Stimulated activated CD4-positive, alpha-beta T cell treated with anti-CD3 and anti-CD28 coated beads, Interleukin-1b, Interleukin-23, amount 100 ng/mL, for 48 hours (primary cell): ENCODE measurements at places on chromosomes 5 and 9.

DNA sequence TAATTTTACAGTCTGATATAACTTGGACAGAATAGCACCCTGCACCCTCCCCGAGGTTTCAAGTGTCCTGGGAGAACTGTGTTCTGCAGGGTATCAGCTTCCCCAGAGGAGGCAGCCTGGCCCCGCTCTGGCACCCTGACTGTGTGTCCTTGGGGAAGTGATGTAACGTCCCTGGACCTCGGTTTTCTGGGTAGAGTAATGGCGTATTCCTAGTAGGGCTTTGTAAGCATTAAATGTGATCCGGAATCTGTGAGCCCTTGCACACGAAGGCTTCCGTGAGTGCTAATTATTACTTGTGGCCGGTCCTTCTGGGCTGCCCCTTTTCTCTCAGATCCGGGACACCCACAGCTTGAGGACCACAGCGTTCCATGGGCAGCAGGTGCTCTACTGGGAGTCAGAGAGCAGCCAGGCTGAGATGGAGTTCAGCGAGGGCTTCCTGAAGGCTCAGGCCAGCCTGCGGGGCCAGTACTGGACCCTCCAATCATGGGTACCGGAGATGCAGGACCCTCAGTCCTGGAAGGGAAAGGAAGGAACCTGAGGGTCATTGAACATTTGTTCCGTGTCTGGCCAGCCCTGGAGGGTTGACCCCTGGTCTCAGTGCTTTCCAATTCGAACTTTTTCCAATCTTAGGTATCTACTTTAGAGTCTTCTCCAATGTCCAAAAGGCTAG, 1.0 kb upstream of the CACFD1 start:
- no peak for DNase-seq

GRCh38 chr5:26329562-26330189, 708.7 kb downstream of the CDH9 start:
- no peak for DNase-seq

GRCh38 chr5:23977365-23977764, 470.0 kb downstream of the PRDM9 start:
- DNase-seq = no peak

GRCh38 chr5:71836559-71837112, 117.6 kb downstream of the CARTPT start:
- no peak for DNase-seq

DNA sequence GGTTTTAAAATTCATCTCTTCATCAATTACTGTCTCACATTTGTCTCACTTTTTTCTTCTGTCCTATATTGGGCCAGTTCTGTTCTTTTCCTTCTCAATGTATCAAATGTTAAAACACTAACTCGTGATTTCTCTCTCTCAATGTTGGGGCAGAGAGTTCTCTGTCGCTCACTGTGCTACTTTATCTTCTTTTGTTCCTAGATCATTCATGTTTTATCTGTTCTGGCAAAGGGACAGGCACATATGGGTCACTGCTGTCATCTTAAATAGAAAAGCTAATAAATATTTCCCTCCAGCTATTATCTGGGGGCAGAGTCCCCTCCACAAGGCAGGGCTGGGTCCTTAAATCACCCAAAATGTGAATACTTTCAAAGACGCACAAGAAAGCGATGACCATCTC, 214.0 kb downstream of the PTTG1 start:
- no peak for DNase-seq

GRCh38 chr9:127283917-127284497, 19.4 kb downstream of the GARNL3 start:
- peak; percentile 9 for DNase-seq
